ENCODE measurements at places on chromosomes 13 and 19. TPM values are rescaled to one million over a fixed set of nuclear protein-coding genes. Genes with fewer than 3 reads are reported as not detected.

The CNMD gene
- total RNA-seq: not detected

The MRPS12 gene
- 20.2 TPM for total RNA-seq

The CERS1 gene
- not detected for total RNA-seq

The COX6B1 gene
- 191 TPM for total RNA-seq

The MATK gene
- 2.7 TPM for total RNA-seq

The PGLYRP2 gene
- total RNA-seq: 68.5 TPM

The CLEC17A gene
- 0.28 TPM for total RNA-seq

The ZNF358 gene
- total RNA-seq: 5.7 TPM

The URAD gene
- total RNA-seq: not detected

The CTXN1 gene
- 0.08 TPM for total RNA-seq

The ACP7 gene
- 0.05 TPM for total RNA-seq

The CRLF1 gene
- total RNA-seq: not detected

The TMPRSS9 gene
- 24.8 TPM for total RNA-seq

The ZNF491 gene
- total RNA-seq: 1.8 TPM

The LHB gene
- total RNA-seq: not detected

The GSX1 gene
- total RNA-seq: not detected

The SHD gene
- 0.09 TPM for total RNA-seq

The C1QTNF9 gene
- not detected for total RNA-seq

The NLRP13 gene
- not detected for total RNA-seq

The ZNF540 gene
- total RNA-seq: 1.3 TPM

The PSG6 gene
- not detected for total RNA-seq

The PTPRH gene
- 18.5 TPM for total RNA-seq

The MISP gene
- total RNA-seq: 0.08 TPM

The FUT3 gene
- 0.25 TPM for total RNA-seq

The MYCBP2 gene
- 86.4 TPM for total RNA-seq

The KIRREL2 gene
- total RNA-seq: not detected

The ZNF90 gene
- total RNA-seq: 1.8 TPM

The CD79A gene
- 0.59 TPM for total RNA-seq

The CEACAM6 gene
- 2.4 TPM for total RNA-seq

The SETDB2 gene
- total RNA-seq: 6.2 TPM

The TNFSF11 gene
- total RNA-seq: 0.25 TPM

The LIM2 gene
- not detected for total RNA-seq

The MYBPC2 gene
- under 0.01 TPM for total RNA-seq

The RBM26 gene
- 18.4 TPM for total RNA-seq

The SIGLECL1 gene
- total RNA-seq: 0.05 TPM

The DIAPH3 gene
- total RNA-seq: 11.1 TPM

The SPACA6 gene
- total RNA-seq: 1.5 TPM

The UPF1 gene
- 45.1 TPM for total RNA-seq

The CD70 gene
- not detected for total RNA-seq

The NBEA gene
- total RNA-seq: 3.5 TPM

The DKKL1 gene
- total RNA-seq: 0.14 TPM

The CYP2A7 gene
- total RNA-seq: not detected

The ANGPTL8 gene
- 33.9 TPM for total RNA-seq

The RASIP1 gene
- 4.8 TPM for total RNA-seq

The ZNF492 gene
- under 0.01 TPM for total RNA-seq

The KLK4 gene
- total RNA-seq: not detected

The MAMSTR gene
- 0.09 TPM for total RNA-seq

The CFAP97D2 gene
- not detected for total RNA-seq

The DACT3 gene
- 1.1 TPM for total RNA-seq

The DCLK1 gene
- 0.33 TPM for total RNA-seq

Data from liver (tissue), 10 donors.